Uterus (tissue), 4 donors: ENCODE measurements at places on chromosomes 1 and 21.

- no peak for DNase-seq
These were observed 108.5 kb downstream of the DENND1B start for GRCh38 chr1:197666769-197667285.

DNA sequence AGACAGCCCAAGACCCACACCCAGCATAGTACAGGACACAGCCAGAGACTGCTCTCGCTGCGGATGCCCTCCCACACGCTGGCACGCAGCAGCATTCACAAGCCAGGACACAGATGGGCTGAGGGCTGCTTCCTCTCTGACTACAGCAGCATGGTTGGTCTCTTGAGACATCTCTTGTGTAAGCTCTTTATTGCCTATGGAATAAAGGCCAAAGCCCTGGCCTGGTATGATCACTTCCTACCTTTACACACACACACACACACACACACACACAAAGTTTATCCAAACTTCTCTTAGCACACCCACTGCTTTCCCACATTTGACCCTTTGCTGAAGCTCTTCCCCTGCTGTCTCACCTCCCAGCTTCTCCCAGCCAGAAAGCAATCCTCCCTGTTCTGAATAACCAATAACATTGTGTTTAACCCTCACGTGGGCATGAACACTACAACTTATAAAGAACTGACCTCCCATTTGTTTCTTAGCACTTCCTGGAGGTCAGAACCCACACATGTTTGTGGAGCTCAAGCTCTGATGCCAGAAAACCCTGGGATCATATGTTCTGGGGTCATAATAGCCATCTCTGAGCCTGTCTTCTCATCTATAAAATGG lies 1.2 kb upstream of the LUZP1 start:
- DNase-seq, result peak; percentile 69

GRCh38 chr1:64171797-64172281 lies 31.6 kb upstream of the UBE2U start:
- DNase-seq, result no peak

GRCh38 chr1:218348628-218349071 lies 3.5 kb downstream of the TGFB2 start:
- DNase-seq, result no peak

DNA sequence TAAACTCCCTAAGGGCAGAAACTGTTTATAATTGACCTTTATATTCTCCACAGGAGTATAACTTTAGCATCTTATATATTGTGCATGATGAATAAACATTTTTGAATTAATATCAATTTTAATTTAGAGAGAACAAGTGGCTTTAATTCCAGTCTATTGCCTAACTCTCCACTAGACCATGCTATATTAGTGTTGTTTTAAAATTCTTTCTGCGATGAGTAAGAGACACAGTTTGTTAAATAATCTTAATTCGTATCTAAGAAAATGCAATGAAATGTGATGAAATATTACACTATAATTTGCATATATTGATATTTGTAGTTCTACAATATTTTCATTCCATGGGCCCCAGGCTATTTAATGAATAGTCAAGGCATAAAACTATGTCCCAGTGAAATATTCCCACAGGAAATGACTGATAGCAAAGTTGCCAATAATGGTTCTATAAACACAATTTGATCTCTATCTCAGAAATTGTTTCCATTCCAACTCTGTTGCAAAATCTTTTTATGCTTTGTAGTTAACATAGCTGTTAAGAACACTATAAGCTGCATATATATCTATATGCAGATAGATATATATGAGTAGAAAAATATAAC lies 2.9 kb upstream of the SYDE2 start:
- DNase-seq, result no peak

GRCh38 chr1:110150330-110151174 lies at the start of gene SLC6A17:
Gene SLC6A17 (plus strand): TSS chr1:110150494. CDS start chr1:110166930, 16,436 bp downstream.
- DNase-seq, result no peak

DNA sequence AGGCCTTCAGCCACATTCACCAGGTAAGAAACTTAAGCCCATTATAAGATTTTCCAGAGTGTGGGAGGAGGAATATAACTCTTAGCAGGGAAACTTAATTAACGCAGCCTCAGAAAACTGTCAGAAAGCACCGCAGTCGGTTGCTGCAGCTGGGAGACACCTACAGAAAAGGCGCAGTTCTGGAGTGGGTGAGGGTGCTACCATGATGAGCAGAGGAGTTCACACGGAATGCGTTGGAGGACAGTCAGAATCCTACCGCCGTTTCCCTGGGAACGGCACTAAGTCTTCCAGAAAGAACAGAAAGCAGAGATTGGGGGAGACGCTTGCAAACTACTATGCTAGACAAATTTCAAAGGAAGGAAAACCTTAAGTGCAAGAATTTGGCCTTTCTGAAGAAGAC lies 6.4 kb downstream of the ACTN2 start:
- no peak for DNase-seq

DNA sequence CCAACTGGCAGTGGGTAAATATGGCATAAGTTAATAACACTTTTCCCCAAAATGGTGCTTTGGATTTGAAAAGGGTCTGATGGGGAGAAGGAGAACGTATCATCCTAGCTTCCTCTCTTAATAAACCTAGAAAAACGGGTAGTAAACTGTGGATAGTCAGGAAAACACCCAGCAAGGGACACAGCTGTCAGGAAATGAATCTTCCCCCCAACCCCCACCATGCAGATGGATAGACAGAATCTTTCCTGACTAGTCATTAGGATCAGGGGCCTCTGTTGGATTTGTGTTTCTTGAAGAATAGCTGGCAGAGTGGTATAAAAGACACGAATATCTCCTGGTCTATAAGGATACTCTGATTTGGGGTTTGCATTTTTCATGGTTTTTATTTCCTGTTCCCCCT lies 22.5 kb upstream of the LAX1 start:
- no peak for DNase-seq

DNA sequence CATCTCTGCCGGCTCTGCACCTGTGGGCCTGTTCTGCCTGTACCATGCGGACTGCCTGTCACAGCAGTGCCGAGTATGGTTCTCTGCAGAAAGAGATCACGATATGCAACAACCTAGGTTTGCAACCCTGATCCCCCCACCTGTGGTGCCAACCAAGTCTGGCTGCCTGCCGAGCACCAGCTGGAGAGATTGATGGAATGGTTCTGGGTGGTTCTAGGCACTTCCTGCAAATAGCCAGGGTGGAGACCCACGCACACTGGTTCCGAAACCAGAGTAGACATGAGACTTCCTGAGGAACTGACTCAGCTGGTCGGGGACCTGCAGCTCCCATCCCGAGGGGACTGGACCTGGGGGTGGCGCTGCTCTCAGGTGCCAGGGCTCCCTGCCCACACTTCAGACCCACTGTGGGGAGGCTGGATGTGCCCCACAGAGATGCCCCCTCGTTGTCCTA lies 5.4 kb downstream of the TPRG1L start:
- DNase-seq, result no peak

- no peak for DNase-seq
These were observed 27.4 kb downstream of the RAD54L start for GRCh38 chr1:46275030-46275337.

DNA sequence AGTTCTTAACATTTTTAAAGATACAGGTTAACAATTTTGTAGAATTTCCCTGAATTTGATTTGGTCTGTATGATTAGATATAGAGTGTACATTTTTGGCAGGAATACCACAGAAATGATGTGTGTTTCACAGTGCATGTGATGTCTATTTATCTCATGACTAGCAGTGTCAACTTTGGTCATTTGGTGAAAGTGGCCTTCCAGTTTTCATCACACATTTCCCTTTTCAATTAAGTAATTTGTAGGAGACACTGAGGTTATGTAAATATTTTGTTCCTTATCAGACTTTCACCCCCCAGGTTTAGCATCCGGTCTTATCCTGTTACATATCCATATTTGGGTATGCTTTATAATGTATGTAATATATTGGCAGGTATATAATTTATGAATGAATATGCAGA lies 41.8 kb downstream of the MAP3K7CL start:
- DNase-seq, result no peak

DNA sequence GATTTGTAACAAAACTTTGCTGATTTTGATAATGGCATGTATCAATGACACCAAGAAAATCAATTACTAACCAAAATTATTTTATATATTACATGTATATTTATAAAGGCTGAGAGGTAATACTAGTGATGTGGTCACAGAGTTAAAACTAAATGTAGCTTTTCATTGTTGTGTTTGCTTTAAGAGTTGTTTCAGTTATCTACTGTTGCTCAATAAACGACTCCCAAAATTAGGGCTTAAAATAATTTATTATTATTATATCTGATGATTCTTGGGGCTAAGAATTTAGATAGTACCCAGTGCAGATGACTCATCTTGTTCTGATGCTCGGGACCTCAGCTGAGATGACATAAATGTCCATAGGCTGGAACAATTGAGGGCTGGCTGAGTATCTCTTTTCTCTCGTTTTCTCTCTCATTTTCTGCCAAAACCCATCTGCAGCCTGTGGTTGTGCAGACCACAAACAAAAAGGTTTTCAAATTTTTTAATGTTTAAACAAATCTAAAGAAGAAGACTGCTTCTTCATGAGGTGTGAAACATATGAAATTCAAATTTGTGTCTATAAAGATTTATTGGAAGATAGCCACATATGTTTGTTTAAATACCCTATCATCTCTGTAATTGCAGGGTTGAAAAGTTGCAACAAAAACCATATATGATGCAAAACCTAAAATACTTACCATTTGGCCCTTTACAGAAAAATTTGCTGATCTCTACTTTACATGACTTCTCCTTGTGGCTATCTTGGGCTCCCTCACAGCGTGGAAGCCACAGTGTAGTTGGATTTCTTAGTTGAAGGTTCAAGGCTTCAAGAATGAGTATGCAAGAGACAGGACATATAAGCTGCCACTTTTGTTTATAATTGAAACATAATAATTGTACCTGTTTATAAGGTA lies 14.8 kb upstream of the PTPRC start:
- no peak for DNase-seq

DNA sequence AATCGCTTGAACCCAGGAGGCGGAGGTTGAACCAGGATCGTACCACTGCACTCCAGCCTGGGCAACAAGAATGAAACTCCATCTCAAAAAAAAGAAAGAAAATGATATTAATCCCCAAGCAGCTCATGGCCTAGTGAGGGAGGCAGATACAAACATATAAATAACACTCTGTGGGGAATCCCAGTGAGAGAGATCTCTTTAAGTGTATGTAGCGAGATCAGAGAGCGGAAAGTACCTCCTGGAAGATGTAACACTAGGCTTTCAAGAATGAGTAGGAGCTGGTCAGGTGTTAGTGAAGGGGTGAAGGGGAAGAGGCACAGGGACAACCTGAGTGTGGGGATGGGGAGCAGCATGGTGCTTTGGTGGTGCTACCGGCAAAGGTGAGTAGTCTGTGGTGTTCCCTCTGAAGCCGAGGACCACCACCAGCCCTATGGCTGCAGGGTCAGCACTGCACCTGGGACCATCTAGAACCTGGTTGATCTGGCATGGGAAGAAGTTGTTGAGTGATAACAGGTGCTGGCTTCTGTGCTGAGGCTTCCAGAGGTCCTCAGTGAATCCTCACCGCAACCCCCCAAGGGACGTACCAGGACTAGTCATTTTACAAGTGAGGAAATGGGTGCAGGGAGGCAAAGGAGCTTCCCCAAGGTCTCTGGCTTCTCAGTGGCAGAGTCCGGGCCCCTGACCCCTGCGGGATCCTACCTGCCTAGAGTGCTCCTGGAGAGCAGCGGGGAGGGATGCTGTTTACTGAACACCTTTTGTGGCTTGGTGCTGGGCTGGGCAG lies 367.6 kb upstream of the VAMP3 start:
- DNase-seq, result no peak

DNA sequence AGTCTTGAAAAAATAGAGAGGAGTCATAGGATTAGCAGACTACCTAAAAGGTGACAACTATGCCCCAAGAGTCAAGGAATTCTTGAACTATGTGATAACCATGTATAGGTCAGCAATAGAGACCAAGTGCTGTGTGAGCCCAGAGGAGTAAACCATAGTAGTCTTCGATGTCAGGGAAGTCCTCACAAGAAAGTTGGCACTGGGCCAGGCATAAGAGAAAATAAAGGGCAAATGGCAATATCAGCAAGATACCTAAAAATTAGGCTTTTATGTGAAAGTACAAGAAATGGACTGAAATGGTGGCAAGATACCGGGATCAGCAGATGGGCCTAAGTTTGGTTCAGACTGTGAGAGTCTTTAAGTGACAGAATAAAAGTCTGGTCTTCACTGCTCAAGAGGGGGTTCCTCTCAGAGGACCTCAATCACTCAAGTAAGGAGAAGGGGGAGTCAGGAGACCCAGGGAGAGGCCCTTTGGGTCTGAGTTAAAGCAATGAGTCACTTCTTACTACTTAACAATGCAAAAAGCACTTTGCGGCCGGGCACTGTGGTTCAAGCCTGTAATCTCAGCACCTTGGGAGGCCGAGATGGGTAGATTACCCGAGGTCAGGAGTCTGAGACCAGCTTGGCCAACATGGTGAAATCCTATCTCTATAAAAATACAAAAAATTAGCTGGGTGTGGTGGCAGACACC lies 95.0 kb downstream of the TEX35 start:
- no peak for DNase-seq

GRCh38 chr1:61160526-61160925 lies 78.2 kb downstream of the NFIA start:
- no peak for DNase-seq

DNA sequence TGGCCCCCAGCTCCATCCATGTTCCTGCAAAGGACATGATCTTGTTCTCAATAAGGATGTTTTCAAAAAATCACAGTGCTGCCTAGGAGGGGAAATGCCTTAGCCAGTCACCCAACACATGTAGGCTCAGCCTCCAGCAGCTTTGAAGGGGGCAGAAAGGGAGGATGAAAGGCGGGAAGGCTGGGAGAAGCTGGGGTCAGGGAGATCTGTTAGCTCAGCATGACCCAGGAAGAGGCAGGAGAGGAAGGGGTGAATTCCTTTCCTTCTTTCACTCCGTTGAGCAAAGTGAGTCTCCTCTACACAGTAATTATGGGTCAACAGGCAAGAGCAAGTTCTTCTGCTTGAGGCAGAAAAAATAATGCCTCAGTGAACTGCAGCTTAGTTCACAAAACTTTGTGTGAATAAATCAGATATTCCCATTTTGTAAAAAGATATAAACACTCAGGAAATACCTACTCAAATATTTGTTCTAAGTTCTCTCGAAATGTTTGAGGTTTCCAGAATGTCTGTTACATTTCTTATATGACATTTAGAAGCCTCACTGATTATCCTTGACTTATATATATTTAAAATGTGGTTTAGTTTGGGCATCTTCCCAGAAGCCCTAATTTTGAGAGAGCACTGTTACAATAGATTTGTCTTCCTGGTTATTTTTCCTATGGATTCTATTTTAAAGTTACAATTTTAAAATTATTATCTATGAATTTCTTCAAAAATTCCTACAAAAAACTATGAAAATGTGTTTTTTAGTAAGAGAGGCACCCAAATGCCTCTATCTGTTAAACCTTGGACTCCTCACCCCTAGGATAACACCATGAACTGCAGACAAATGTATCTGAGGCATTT lies 116.8 kb downstream of the KCNJ6 start:
- no peak for DNase-seq

GRCh38 chr1:150210706-150211105 lies 25.2 kb downstream of the ANP32E start:
- no peak for DNase-seq

- DNase-seq, result no peak
These were observed 76.4 kb upstream of the DNAH14 start for GRCh38 chr1:224852901-224853568.

DNA sequence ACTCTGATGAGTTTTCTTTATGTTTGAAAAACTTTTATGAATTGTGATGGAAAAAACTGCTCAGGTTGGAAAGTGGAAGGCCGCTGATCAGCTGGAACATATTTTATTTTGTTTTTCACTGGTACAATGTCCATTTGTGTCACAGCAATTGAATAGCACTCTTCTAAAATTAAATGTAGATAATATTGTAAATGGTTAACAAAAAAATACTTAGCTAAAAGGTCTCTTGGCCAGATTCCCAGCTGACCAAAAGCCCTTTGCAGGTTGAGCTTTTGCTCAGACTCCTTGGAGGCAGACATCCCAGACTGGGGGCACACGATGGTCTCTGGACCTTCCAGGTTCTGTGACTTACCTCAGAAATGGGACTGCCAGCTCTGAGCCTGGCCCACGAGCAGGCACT lies 26.3 kb downstream of the SAMD13 start:
- no peak for DNase-seq
